ENCODE measurements at places on chromosomes 7 and 10. TPM values are rescaled to one million over a fixed set of nuclear protein-coding genes. Genes with fewer than 3 reads are reported as not detected.

PLEKHS1 gene
- total RNA-seq, result not detected

SHH gene
- total RNA-seq, result 0.07 TPM

CPEB3 gene
- total RNA-seq, result 1.1 TPM

ZNF680 gene
- total RNA-seq, result 21.3 TPM

AGK gene
- total RNA-seq, result 30.6 TPM

DNA sequence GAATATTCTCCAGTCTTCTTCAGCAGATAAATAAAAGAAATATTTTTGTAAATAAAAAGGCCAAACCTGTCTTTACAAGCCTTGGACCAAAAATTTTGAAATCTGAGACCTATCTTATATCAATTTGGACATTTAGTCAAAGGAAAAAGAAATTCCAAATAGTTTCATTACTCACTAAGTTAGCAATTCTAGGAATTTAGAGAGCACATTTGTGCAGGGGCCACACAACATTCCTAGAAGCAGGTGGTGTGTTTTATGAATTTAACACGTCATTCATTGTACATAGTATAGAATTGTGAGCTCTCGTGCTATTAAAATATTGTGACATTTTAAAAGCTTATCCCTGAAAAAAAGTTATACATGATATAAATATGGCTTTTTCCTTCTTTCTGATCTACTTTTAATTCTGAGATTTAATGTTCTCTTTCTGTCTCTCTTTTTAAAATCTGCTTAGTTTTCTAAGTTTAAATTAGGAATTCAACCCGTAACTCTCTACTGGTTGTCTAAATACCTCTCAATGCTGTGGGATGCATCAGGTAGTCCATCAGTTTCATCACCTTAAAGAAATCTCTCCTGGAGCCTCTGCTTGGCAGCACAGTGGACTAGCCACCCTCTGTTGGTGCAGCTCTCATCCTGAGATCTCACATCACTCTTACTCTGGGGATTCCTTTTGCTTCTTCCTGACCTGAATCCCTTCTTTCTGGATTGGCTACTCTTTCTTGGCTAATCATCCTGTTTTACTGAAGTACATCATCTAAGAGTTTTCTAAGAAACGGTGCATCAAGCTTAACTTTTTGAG is 124.5 kb downstream of the SEMA3E start:
- DNase-seq, result no peak

DNA sequence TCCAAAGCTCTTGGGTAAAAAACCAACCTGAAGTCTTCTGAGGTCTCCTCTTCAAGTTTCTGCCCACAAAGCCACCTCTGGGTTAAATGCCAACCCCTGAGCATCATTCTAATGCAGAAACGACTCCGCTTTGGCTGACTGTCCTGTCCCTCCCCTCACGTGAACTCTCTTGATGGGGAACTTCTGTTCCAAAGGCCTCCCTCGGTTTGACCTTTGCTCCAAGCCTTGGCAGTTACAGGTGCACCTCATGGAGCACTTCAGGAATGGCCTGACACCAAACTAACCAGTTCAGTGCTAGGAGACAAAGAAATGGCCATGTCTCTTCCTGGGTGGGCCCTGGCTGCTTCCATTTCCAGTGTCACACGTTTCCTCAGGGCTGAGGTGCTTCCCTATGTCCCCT is 20.0 kb downstream of the CAMK2G start:
- no peak for DNase-seq

DNA sequence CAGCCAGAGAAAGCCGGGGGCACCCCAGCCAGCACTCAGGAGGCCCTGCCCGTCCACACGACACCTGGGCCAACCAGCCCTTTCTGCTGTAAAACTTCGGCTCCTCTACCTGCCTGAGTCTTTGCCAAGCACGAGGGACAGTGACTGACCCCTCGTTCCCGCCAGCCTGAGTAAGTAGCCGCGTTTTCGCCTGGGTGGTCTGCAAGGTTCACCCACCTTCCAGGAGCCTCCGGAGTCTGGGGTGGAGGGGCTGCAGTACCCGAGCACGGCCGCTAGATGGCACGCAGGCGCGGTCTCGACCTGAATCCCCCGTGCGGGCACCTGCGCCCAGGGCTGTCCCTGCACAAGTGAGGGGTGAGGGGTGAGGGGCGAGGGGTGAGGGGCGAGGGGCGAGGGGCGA is 192.7 kb downstream of the PTPRN2 start:
- DNase-seq, result peak; percentile 82

DNA sequence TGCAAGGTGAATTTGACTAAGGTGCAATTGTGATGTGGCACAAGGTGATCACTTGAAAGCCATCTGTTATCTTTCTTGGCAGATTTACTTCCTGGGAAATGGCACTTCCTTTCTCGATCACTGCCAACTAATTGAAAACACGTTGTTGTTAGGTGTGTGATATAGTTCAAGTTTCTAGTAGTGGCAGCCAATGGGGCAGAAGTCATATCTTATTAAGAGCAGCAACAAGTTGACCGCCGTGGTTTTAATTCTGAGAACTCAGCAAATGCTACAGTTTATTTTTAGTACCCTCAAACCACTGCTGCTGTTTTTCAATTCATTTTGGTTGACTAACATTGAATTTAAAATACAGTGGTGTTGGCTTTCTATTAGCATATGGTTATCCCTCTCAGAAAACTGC is 1.6 kb downstream of the CHN2 start:
- no peak for DNase-seq

DNA sequence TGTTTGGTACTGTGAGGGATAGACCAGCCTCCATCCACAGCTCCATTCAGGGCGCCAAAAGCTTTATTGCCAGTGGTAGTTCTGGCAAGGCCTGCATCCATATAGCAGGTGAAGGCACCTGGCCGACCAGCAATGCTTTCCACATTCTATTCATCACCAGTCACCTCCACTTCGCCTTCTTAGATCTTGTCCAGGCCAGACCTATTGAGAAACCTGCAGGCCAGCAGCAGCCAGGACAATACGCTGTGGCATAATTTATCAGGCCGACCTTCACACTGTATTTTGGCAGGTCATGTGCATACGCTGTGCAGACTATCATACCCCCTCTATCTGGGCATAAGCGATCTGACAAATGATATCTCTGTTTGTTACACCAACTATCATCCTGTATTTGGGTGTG is 15.2 kb upstream of the KNDC1 start:
- peak; percentile 29 for DNase-seq

- DNase-seq, result no peak
Measured at GRCh38 chr10:95565336-95565735, 4.2 kb upstream of the SORBS1 start.

DNA sequence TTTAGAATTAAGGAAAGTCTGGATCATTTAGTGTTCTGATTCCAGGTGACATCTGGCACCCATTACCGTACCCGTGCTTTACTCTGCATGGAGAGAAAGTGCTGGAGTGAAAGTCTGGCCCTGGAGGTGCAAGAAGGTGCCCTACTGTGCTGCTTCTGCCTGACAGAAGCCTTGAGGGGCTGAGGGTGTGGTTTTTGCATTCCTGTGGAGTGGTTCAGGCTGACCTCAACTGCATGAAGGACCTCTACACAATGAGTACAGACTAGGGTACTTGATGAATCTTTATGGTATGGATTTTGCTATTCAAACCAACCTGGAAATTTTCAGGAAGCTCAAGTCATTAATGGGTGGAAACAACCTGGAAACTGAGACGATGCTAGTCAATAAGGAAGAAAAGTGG is 45.1 kb upstream of the GSAP start:
- DNase-seq, result no peak

GRCh38 chr10:51156926-51157325 is 82.6 kb downstream of the PRKG1 start:
- no peak for DNase-seq

GRCh38 chr7:133781486-133782090 is 345.6 kb upstream of the LRGUK start:
- DNase-seq, result no peak

DNA sequence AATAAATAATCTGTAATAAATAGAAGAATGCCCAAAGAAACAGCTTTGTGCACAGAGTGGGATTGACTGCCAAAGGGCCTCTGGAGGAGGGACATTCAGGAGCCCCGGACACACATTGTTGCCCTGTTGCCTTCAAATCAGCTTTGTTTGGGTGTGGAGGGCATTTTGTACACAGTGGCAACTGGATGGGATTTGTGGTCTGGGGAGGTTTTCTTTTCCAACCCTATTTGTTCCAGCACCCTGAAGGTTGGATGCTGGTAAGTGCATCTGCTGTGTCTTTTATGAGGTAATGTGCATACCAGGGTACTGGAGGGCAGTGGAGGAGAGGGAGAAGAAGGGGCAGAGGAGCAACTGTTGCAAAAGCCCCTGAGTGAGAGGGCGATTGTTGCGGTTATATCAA is 6.3 kb downstream of the LRMDA start:
- DNase-seq, result no peak

DNA sequence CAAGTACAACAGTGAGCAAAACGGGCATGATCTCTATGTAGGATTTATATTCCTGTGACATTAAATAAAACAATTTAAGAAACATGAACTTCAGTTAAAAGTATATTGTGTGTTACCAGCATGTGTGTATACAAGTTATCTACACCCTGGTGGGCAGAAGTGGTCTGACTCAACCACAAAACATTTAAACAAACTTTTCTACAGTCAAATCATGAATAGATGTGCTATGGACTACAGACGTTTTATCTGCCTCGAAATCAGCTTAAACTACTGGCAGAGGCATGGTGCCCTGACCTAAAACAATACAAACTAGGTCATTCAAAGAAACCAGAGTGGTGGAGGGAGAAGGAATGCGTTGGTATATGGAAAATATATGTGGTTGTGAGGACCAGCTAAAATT is 3.6 kb downstream of the ARL3 start:
- no peak for DNase-seq
